Stimulated activated CD8-positive, alpha-beta memory T cell treated with anti-CD3 and anti-CD28 coated beads, Interleukin-4, amount 100 ng/mL, for 4 hours (primary cell): ENCODE measurements at places on chromosomes 7 and 10.

DNA sequence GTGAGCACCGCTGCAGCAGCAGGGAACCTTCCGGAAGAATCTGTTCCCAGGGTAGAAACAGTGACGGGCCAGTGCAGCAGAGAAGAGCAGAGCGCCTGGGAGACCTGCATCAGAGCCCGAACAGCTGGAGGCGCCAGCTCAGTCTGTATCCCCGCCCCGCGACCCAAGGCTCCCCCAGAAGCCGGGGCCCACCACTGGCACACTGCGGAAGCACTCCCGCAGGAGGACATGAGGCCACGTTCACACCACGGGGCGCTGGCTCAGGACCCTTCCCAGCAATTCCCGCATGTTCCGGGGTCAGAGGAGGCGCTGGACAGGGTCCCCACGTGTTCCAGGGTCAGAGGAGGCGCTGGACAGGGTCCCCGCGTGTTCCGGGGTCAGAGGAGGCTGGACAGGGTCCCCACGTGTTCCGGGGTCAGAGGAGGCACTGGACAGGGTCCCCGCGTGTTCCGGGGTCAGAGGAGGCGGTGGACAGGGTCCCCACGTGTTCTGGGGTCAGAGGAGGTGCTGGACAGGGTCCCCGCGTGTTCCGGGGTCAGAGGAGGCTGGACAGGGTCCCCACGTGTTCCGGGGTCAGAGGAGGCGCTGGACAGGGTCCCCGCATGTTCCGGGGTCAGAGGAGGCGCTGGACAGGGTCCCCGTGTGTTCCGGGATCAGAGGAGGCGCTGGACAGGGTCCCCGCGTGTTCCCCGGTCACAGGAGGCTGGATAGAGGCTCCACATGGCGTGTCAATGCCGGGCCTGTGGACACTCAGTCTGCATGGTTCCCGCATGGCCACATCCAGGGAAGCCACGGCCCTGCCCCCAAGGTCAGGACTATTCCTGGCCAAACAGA is 117.6 kb downstream of the MAD1L1 start:
- DNase-seq = no peak

DNA sequence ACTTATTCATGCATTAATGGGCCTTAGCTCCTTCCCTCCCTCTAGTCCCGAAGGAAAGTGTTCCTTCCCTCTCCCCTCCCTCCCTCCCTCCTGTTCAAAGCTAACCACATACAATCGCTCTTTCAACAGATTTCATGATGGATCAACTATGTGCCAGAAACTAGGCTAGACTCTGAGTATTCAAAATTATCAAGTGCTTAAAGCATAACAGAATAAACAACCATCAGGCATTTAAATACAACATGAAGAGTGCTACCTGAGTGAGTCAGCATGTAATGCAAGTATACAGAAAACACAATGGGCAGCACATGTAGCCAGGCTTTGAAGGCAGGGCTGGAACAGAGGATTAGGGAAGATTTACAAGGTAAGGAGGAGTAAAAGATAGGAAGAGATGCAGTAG is 11.3 kb downstream of the CHCHD3 start:
- DNase-seq = no peak

DNA sequence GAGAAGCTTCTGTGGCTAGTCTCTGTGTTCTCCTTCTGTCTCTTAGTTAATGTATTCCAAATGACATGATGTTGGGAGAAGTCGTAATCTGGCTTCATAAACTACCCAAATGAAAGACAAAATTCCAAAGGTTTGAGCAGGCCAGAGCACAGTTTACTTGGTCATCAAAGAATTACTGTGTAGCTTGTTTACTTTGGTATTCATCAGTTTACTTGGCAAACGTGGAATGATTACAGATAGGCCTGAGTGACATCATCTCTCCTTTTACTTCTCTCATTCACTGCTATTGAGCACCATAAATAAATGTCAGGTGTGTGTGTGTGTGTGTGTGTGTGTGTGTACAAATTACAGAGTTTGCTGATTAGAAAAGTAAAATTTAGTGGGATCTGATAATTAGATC is 327.3 kb downstream of the PHTF2 start:
- DNase-seq = no peak

GRCh38 chr7:88432301-88432700 is 125.6 kb upstream of the STEAP4 start:
- no peak for DNase-seq

DNA sequence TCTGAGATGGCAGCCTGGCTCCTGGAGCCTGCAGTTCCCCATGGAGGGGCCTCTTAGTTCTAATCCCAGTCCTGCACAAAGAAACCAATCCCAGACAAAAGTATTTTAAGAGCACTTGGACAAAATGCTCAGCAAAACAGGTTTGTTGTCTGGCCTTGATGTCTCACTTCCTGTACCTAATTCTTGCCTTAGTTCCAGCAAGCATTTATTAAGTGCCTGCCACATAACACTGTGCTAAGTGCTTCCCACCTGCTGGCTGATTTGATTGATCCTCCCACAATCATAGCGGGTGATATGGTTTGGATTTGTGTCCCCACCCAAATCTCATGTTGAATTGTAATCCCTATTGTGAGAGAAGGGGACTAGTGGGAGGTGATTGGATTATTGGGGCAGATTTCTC is 65.7 kb upstream of the HABP2 start:
- DNase-seq = no peak

DNA sequence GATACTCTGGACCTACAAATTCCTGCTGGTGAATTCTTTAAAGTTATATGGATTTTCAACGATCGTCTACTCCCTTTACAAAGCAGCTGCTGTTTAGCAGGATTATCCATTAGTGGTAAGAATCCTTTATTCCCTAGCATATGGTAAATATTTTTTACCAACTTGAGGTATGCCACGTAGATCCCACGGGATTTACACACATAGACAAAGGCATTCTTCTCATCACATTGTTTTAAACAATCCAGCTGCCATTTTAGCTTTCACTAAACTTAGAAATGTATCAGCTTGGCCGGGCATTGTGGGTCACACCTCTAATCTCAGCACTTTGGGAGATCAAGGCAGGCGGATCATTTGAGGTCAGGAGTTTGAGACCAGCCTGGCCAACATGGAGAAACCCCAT is 148.0 kb upstream of the SH2B2 start:
- DNase-seq = no peak

GRCh38 chr10:43041422-43042342 is 35.2 kb upstream of the RET start:
- DNase-seq = no peak

DNA sequence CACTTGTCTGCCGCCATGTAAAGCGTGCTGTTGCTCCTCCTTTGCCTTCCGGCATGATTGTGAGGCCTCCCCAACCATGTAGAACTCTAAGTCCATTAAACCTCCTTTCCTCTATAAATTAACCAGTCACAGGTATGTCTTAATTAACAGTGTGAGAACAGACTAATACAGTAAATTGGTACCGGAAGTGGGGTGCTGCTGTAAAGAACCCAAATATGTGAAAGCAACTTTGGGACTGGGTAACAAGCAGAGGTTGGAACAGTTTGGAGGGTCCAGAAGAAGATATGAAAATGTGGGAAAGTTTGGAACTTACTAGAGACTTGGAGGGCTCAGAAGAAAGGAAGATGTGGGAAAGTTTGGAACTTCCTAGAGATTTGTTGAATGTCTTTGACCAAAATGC is 106.8 kb upstream of the DIP2C start:
- DNase-seq = no peak

GRCh38 chr7:43509906-43510305 is 73.0 kb upstream of the STK17A start:
- no peak for DNase-seq

GRCh38 chr7:44978511-44979366 is at the start of gene MYO1G:
Gene MYO1G, minus strand, starts transcription at chr7:44979015. Its CDS starts 54 bp downstream, at chr7:44978961.
- DNase-seq = peak; percentile 75

- DNase-seq = no peak
Observed at GRCh38 chr7:70131817-70132216, 533.5 kb downstream of the AUTS2 start.

DNA sequence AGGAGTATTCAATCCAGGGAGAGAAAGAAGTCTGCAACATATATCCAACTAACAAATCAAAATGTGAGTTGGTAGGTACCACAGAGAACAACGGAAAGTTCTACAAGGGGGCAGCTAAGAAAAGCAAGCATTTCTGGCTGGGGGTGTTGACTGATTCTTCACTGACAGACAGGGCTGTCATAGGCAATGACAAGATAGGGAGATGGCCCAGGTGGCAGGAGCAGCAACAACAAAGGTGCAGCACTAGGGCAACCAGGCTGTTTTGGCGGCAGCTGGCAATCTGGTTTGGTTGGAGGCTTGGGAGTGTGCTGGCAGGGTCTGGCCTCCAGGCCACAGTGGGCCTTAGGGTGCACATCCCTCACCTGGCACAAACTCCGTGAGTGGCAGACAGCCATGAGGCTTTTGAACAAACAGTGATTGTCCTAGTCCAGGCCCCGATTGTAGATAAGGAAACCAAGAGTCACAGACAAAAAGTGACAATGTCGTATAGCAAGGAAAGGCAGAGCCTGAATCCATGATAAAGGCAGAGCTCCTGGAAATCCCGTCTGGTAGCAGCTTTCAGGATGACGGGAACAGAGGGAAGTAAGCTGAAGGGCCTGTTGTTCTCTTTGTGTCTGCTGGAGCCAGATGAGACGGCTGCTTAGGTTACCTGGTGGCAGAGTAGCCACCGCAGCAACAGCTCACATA is 28.4 kb downstream of the DPCD start:
- DNase-seq = no peak

DNA sequence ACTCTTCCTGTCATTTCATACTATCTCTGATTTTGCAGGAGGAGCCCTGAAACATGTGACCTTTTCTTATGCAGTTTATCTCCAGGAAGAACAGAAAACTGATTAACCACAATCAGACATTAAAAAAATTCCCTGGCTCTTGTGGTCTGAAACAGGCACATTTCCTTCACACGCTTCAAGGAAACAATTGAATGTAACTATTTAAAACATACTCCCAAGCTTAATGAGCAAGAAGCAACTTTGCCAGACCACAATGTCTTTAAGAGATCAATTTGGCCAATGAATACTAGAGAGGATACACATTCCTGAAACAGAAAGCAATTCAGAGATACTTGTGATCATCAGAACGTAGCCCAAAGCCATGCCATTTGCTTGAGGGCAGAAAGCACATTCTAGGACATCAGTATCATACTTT is 65.8 kb downstream of the PIP4K2A start:
- no peak for DNase-seq

- no peak for DNase-seq
Observed at GRCh38 chr7:155831807-155832524, 19.7 kb upstream of the SHH start.

DNA sequence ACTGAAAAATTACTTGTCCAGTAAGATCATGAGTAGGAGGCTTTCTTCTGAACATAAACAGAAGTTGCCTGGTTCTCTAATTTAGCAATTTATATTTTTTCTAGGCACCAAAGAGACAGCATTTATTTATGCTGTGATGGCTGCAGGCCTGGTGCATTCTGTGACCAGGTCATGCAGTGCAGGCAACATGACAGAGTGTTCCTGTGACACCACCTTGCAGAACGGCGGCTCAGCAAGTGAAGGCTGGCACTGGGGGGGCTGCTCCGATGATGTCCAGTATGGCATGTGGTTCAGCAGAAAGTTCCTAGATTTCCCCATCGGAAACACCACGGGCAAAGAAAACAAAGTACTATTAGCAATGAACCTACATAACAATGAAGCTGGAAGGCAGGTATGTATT is 2.8 kb downstream of the WNT16 start:
- DNase-seq = no peak

DNA sequence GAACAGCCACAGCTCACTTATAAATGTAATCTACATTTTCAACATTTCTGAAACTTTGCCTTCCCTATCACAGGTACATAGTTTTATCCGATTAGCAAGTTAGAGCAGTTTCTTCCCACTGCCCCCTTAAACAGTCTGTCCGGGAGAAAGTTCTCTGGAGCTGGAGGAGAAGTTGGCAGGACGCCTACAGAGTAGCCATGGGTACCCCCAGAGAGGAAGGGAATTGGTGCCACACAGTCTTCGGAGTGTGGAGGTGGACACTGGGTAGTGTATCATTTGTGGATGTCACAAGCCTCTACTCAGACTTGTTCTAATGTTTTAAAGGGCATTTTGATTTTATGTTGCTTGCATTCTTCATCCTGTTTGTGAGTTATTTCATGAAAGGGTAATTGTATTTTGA is 39.0 kb downstream of the TAF3 start:
- DNase-seq = no peak

DNA sequence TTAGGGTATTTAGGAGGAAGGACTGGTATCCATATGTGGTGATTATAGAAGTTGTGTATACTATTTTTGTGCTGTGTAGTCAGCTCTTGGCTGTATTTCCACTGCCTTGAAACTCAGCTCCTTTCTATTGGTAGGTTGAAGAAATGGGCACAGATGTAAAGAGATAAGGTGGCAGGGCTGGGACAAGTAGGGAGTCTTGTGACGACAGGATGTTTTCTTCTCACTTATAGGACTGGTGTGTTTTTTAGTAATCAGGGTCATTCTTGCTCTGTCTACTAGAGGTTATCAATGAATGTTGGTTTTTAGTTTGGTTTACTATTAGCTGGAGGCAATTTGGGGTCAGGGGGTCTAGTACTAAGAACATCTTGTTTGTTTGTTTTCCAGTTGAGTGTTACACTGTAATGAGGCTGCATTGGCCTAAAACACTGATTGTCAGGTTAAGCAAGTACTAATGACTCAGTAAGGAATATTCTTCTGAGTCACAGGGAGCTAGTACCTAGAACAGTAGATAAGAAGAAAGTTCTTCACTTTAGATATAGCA is 11.8 kb downstream of the UBN2 start:
- DNase-seq = no peak

GRCh38 chr7:80843018-80843677 is 75.7 kb downstream of the SEMA3C start:
- DNase-seq = no peak

DNA sequence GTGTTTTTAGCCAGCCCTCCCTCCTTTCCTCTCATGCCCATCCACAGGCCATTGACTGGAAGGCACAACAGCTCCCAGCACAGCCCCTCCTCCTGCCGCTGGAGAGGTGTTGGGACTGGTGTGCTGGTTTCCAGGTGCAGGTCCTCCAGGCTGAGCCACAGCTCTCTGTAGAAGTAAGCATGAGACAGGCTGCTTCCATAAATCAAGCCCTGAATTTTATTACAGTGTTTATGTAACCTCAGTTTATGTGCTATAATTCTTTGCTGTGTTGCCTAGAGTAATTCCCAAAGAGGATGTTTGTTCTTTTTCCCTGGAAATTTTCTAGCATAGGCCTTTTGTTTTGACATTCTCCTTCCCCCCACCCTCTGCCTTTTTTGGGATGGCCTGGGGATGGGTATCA is 445.8 kb downstream of the AUTS2 start:
- no peak for DNase-seq

DNA sequence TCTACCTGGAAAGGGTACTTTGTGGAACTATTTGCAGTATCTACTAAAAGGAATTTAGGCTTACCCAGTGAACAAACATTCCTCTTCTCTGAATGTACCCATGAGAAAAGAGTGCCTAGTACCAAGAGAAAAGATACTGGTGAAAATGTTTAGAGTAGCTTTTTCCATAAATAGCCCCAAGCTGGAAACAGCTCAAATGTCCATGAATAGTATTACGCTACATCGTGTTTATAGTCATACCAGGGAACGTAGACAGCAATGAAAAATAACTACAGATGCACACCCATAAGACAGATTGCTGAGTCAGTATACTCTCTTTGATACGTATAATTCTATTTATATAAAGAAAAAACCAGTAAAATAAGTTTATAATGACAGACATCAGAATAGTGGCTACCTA is 285.9 kb downstream of the KLF6 start:
- DNase-seq = no peak
